Right renal cortex interstitium (tissue), 3 donors: ENCODE measurements at places on chromosomes 1 and 21. TPM values are rescaled to one million over a fixed set of nuclear protein-coding genes. Genes with fewer than 3 reads are reported as not detected.

- DNase-seq, result no peak
Measured at GRCh38 chr1:179023946-179024650, 1.6 kb upstream of the FAM20B start.

DNA sequence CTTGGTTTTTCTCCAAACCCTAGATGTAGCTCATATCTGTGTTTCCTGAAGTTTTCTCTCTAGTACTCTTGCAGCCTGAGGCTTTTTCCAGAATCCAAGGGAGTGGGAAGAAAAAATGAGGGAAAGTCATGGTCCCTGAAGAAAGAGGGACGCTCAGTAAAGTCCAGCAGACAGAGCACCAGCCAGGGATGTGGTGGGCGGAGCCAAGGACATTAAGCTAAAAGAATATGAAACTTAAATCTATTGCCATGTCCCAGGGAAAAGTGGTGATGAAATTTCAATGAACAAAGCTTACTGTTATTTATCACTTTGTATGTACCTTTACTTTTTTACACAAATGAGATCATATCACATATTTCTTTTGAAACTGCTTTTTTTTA, 430.2 kb downstream of the USP25 start:
- DNase-seq, result no peak

DNA sequence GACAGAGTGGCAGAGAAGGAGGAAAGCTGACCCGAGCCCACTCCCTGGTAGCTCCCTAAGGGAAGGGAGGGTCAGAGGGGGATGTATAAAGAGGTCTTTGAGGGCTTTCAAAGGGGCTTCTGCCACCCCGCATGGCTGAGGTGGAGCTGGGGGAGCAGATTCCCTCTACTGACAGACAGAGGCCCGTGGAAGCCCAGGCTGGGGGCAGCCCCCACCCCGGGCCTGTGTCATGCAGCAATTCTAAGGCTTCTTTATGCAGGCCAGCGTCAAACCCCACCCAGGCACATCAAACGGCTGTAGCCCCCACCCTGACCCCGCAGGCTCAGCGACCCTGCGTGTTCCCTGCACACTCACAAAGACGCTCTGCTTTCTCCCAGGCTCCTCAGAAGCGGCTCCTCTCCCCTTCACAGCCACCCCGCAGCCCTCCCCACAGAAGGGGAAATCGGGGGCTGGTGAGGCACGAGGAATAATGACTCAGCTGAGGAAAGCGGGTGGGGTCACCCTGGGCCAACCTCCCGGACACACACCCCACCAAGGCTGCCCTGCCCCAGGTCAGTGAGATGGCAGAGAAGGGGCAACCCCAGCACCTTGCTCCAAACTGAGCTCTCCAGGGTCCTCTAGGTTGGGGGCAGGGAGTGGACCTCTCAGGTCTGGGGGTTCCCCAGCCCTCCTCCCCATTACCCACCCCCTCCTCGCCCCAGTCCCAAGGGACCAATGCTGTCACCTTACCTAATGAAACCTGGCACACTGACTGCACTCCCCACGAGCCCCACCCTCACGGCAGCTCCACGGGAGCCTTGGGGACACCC, 10.8 kb downstream of the SLC45A3 start:
- no peak for DNase-seq

S100PBP gene
- polyA plus RNA-seq, result 31.0 TPM

DNA sequence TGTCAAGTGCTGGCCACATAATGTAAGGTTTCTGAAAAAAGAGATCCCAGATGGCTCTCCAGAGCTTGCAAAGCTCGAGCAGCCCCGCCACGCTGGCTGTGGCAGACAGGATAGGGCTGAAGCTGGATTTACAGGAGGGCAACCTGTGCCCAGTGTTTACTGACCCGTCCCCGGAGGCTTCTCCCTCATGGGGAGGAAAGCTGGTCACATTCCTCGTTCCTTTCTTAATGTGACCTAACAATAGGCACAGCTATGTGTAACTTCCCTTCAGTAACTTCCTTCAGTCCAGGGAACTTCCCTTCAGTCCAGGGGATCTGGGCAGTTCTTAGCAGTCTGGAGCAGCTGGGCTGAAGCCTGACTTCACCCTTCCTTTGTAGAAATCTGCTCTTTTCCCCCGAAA, 7.7 kb downstream of the SLFNL1 start:
- DNase-seq, result no peak

DNA sequence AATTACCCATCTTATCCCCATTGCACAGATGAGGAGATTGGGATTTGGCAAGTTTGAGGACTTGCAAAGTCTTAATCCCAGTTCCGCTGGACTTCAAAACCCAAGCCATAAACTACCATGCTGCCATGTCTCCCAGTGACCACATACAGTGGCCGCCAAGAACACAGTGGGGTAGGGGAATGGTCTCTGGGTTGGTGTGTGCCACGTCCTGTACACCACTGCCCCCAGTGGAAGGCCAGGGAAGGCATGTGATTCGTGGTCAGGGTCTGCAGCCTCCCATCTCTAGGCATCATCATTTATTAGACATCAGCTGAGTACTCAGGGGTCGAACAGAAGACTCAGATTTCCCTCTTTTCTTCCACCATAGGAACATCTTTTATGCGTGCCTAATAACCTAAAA, 76.0 kb downstream of the MAN1C1 start:
- DNase-seq, result no peak

DNA sequence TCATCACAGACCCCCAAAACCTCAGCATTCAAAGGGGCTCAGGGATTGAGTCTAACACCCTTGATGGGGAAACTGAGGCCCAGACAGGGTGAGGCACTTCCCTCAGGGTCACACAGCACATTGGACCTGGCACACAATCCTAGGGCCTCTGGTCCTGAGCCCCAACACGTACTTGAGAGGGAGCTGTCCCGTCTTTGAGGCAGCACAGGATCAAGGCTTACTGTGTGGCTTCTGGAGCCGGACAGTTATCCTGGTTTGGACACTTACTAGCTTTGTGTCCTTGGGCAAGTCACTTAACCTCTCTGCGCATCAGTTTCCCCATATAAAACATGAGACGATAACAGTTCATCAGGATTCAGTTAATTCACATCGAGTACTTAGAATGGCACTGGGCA, 26.5 kb downstream of the RUNX3 start:
- no peak for DNase-seq

C2CD2 gene
- 13.9 TPM for polyA plus RNA-seq

- no peak for DNase-seq
Measured at GRCh38 chr1:162347281-162347680, 29.4 kb downstream of the SPATA46 start.

C8B gene
- not detected for polyA plus RNA-seq

DNA sequence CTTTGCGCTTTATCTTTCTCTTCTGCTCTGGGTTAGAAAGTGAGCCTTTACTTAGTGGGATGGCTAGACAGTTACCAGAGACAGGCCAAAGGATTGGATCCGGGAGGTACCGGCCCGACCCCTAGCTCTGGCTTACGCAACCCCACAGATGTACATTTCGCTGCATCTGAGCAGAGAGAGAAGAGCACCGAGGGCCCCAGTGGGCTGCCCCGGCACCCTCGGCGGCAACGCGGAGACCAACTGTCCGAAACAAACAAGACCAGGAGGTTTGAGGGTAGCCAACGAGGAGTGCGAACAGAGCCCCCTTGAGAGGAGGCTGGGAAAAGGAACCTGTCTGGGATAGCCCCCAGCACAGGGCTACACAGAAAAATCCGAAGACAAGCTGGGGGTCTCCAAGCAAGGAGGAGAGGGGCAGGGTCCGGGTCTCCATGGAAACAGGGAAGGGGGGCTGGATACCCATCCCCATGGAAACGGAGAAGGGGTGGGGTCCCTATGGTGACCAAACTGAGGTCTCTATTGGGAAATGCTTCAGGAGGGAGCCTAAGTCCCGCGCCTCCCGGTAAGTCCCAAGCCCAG, 373 bp downstream of the MTF1 start:
- DNase-seq, result no peak

ANKRD34A gene
- polyA plus RNA-seq, result 0.51 TPM

LRRC53 gene
- not detected for polyA plus RNA-seq

NEK2 gene
- 19.3 TPM for polyA plus RNA-seq

GRCh38 chr1:67044631-67045270, 9.2 kb downstream of the SLC35D1 start:
- DNase-seq, result no peak

DNA sequence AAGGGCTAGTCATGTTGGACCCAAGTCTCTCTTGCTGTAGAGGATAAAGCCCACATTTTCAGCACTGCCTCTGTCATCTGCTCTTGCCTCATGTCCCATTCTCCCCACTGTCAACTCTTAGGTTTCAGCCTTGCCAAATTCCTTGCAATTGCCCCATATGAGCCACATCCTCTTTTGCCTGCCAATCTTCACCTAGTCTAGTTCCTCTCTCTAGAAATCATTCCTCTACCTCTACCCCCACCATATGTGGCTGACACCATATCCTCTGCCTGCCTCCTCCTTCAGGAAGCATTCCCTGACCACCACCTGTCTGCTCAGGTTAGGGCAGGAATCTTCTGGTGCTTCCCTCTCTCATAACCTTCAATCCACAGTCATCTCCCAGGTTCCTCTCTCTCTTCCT, 38.2 kb downstream of the SLC9A1 start:
- no peak for DNase-seq

GRCh38 chr1:33195556-33195955, 13.7 kb upstream of the TRIM62 start:
- DNase-seq, result no peak

PLPP3 gene
- polyA plus RNA-seq, result 140 TPM

MYOG gene
- not detected for polyA plus RNA-seq

XKR8 gene
- 9.1 TPM for polyA plus RNA-seq

DNA sequence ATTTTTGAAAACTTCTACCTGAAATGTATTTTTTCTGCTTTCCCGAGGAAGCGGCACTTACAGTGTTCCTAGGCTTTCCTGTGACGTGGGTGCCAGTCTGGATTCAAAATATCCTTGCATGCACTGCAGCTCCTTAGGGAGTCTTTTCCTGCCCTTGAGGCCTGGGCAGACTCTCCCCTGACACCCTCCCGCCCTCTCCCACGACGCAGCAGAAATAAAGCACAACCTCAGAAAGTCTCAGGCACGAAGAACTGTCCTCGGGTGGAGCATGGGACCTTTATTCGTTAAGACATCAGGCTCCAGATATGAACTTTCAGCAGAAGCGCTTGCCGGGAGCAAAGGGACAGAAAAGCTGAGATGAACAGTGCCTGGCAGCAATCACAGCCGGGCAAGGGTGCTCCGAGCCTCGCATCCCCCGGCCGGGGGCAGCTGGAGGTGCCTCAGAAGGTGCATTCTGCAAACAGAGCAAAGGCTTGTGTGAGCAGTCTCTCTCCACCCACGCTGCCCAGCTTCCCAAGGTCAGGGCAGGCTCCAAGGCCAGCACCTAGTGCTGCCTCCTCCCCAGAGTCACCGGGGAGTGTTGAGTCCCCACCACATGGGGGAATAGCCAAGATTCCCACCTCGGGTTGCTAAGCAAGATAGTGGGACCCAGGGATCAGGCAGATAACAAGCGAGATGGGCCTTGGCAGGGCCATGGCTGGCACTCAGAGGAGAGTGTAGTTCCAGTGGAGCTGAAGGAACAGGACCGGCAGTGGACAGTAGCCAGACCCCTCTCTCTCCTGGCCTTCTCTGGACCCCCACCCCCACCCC, 3.2 kb downstream of the TFF3 start:
- no peak for DNase-seq

C1orf87 gene
- 0.25 TPM for polyA plus RNA-seq

- DNase-seq, result no peak
Measured at GRCh38 chr1:100353071-100353801, 930 bp downstream of the CDC14A start.

DNA sequence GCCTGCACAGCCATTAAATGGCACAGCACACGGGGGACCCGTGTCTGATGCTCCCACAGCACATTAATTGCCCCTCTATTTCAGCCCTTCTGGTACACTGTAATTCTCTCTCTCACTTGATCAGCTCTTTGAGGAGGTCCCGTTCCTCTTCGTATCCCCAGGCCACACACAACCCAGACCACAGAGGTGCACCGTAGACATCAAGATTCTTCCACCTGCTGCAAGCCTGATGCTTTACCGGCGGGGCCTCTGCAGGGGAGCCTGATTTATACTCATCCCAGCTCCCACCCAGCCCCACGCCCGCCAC, 759 bp downstream of the SMYD3 start:
- DNase-seq, result no peak

CR1 gene
- polyA plus RNA-seq, result 20.9 TPM

DNA sequence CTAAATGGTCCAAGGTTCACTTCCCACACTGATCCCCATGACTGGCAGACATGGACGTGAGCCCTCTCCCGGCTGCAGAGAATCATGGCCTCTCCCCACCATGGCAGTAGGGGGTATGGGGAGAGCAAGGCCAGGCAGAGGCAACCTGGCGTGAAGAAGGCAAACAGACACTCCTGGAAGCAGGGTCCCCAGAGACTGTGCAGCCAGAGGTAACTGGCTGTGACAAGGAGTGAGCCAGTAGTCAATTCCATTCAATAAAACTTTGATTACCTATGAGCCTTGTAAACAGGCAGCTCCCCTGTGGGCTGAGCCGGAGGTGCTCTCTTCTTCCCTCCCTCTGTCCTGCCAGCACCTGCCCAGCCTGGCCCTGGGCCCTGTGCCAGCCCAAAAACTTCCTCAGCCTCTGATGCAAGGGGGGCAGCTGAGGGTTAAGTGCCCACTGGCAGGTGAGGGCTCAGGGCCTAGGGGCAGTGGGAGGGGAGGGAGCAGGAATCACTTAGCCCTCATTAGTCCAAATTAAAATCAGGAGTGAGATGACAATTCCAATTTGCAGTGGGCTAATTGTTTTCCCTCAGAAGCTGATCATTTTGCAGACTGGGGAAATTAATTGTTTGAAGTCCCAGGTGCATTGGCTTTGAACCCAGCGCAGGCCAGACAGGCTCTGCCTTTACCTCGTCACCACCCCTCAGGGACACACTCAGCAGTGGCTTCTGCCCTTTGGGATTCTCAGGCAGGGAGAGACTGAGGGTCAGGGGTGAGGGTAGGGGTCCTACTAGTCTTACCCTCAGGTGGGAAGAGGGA, 35.6 kb downstream of the LRRN2 start:
- no peak for DNase-seq

GRCh38 chr1:197559244-197559643, 216.0 kb downstream of the DENND1B start:
- no peak for DNase-seq

DNA sequence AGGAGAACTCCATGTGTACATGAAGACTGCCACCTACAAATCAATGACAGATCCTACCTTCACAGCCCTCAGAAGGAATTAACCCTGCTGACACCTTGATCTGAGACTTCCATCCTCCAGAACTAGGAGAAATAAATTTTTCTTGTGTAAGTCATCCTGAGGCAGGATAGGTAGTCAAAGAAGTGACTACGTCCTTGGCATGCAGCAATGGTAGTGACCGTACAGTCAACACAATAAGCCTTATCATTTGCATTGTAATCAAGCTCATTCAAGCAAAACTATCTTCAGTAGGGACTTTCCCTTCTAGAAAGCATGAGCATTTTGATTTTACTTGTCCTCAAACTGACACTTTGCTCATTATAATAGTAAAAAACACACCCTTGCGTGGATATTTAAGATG, 64.0 kb upstream of the KCNK1 start:
- no peak for DNase-seq

VWA5B1 gene
- polyA plus RNA-seq, result 0.69 TPM
